HCT116 (cell line): ENCODE measurements at places on chromosomes 3 and 15. TPM values are rescaled to one million over a fixed set of nuclear protein-coding genes. Genes with fewer than 3 reads are reported as not detected.

GRCh38 chr3:81920816-81921215, 159.4 kb upstream of the GBE1 start:
- no peak for DNase-seq

- no peak for DNase-seq
Measured at GRCh38 chr3:37571269-37571668, 290.4 kb upstream of the CTDSPL start.

GRCh38 chr3:21801631-21802030, 50.6 kb upstream of the ZNF385D start:
- no peak for DNase-seq

The PRRT3 gene
- 0.96 TPM for total RNA-seq

The AP3B2 gene
- total RNA-seq: 0.07 TPM
